ENCODE measurements at places on chromosomes 16 and 17. TPM values are rescaled to one million over a fixed set of nuclear protein-coding genes. Genes with fewer than 3 reads are reported as not detected.

- no peaks in the 10 kb centered on the region for H3K4me1 ChIP-seq
- no peak overlapping the region for H3K27ac ChIP-seq
- DNase-seq = peak; percentile 93
Measured at GRCh38 chr17:50114849-50115357, 15.1 kb downstream of the SAMD14 start.

DNA sequence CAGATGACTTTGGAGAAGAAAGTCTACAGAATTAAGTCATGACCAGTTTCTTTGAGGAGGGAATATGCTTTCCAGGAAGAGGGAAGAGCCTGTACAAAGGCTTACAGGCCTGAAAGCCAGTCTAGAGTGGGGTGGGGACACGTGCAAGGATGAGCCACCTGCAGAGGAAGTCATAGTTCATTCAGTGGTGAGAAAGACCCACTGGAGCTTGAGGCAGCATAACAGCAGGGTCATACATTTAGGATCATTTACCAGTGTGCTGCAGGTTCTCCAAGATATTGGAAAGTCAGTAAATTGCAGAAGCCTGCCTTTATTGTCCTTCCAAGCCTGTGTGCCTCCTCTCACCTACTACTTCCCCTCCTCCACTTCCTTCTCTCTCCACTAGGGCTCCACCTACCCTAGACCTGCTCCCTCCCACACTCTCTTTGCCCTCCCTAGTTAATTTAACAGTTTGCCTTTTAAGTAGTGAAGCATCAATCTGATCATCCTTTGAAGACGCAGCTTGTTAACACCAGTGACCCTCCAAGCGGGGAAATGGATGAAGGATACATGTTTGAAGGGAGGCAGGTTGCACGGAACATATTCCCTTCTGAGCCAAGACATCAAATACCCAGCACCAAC lies 40.2 kb downstream of the CDRT15 start:
- DNase-seq = peak; percentile 55
- H3K36me3 ChIP-seq = no peaks in the 10 kb centered on the region
- no peak overlapping the region for H3K4me3 ChIP-seq
- no peaks in the 10 kb centered on the region for H3K27me3 ChIP-seq

MMP15 gene
- 4.1 TPM for total RNA-seq

CFAP119 gene
- 8.9 TPM for total RNA-seq

KPNB1 gene
- total RNA-seq = 184 TPM
